ENCODE measurements at places on chromosomes 5 and 9.

- peak; percentile 25 for DNase-seq
These were observed 6.7 kb upstream of the BRINP1 start for GRCh38 chr9:119375892-119376291.

DNA sequence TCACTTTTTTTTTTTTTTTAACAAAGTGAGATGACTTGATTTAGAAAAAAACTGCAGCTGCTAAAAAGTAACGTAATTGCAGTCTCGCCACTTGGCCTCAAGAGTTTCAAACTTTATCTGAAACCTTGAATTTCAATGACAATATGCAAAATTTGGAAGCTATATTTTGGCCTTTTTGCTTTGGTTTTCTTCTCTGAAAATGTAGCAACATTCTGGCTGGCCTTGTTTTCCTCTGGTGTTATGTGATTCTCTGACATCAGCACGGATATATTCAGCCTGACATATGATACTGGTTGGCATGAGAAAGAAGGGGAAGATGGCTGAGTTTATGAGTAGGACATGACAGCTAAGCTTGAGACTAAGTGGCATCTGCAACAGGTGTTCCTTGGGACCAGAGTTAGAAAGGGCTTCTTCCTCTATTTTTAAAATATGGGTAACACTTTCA lies 136.5 kb downstream of the MEF2C start:
- DNase-seq: no peak

GRCh38 chr5:60700416-60700757 lies 421 bp upstream of the DEPDC1B start:
- peak; percentile 9 for DNase-seq

GRCh38 chr9:126380447-126380846 lies 53.8 kb downstream of the MVB12B start:
- no peak for DNase-seq

DNA sequence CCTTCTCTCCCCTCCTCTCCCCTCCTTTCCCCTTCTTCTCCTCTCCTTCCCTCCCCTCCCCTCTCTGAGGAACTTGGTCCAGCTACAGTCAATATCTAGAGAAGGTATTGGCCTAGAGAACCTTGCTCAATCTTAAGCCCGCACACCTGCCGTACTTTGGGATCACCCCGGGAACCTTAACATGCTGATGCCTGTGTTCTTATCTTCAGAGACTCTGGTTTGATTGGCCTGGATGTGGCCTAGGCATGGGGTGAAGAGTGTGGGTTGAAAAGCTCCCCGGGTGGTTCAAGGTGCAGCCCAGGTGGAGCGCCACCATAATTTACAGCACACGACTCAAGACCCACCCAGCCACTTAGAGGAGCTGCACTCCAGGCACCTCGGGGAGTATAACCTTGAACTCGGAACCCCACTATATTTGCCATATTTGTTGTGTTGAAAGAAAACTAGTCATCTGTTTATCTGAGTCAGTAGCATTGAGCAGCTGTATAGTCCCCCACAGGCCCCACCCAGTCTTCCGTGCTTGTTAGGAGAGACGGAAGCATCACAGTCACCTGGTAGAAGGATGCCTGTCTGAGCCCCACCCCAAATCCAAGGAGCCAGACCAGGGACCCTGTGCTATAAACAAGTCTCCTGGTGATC lies 14.4 kb upstream of the PHF19 start:
- no peak for DNase-seq
